Activated naive CD4-positive, alpha-beta T cell treated with Interleukin-2 at 50 U/mL for 16 hours (primary cell): ENCODE measurements at places on chromosomes 12 and 14.

DNA sequence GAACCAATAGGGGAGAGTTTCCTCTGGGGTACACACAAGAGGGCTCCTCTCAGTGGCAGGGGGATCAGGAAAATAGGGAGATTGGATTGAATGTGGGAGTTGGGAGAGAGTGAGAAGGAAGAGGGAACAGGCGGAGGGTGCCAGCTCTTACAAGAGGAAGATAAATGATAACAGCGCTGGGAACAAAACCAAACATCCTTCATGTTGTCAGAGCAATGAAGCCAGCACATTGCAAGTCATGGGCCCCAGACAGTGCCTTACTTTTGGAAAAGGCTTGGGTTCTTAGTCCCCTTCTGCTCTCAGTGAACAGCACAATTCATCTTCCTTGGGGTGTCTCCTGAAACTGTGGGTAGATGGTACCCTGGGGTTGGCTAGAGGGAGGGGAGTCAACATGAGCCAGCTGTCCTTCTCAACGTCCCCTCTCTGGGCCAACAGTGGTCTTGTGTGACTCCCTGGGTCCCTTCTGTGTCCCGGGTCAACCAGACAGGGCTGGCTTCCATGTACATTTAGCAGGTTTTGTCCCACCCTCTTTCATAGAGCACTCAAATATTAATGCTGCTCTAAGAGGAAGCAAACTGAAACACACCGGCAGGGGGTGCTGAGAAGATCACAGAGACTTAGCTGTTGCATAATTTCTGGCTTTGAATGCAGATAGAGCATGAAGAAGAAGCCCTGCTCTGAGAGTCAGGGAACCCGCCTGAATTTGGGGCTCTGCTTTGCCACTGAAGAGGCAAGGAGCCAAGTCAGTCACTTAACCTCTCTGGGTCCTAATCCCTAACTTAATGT is 138.5 kb downstream of the ESRRB start:
- DNase-seq: no peak

DNA sequence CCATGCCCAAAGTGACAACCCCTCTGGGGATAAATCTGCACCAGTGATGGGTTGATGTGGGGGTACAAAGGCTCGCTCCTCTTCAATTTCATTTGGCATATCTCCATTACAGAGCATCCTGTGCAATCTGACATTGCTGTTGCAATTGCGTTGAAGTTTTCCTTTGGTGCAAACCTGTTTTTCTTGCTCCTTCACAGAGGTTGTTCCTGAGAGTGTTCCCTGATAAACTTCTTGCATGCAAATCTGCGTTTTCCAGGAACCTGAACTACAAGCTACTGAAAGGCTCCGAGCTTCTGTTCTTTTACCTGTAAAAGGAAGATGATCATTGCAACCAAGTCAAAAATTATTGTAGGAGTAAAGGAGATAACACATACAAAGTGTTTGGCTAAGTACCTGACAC is 26.1 kb downstream of the SERPINA11 start:
- no peak for DNase-seq

DNA sequence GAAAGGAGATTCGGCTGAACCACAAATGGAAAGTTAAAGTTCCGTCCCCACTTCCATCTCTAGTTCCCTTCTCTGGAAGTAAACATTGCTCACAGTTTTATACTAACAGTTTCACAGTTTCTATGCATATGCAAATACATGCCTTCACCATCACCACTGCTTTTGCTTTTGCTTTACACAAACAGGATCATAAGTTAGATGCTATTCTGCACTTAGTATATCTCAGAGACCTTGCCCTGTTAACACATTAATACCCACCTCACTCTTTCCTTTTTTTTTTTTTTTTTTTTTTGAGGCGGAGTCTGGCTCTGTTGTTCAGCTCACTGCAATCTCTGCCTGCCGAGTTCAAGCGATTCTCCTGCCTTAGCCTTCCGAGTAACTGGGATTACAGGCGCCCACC is 890 bp downstream of the TEP1 start:
- DNase-seq: no peak

DNA sequence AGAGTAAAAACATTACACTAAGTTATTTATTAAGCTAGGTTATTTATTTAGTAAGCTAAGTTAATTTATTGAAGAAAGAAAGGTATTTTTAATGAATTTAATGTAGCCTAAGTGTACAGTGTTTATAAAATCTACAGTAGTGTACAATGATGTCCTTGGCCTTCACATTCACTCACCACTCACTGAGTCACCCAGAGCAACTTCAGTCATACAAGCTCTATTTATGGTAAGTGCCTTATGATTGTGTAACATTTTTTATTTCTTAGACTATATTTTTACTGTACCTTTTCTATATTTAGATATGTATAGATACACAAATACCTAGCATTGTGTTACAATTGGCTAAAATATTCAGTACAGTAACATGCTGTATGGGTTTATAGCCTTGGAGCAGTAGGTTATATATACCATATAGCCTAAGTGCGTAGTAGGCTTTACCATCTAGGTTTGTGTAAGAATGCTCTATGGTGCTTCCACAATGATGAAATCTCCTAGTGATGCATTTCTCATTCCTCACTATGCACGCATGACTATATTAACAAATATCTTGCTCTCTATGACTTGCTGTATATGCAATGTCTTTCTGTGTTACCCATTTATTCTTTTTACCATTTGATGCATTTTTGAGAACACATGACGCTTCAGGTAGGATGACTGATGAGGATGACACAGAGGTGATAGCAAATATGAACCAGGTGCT is 309.6 kb upstream of the ATXN7L3B start:
- DNase-seq: no peak

GRCh38 chr12:104477510-104478390 is 21.0 kb downstream of the CHST11 start:
- DNase-seq: no peak

- DNase-seq: no peak
Measured at GRCh38 chr14:80979951-80980350, 24.5 kb downstream of the TSHR start.

GRCh38 chr14:68685419-68686204 is 107.3 kb downstream of the ZFP36L1 start:
- peak; percentile 81 for DNase-seq

GRCh38 chr12:65926119-65926908 is 102.0 kb downstream of the HMGA2 start:
- DNase-seq: no peak

GRCh38 chr14:60165547-60165876 is 314 bp upstream of the DHRS7 start:
- DNase-seq: no peak

- no peak for DNase-seq
Measured at GRCh38 chr14:56686416-56686815, 106.8 kb downstream of the TMEM260 start.

- no peak for DNase-seq
Measured at GRCh38 chr12:19893514-19893913, 454.2 kb downstream of the AEBP2 start.

DNA sequence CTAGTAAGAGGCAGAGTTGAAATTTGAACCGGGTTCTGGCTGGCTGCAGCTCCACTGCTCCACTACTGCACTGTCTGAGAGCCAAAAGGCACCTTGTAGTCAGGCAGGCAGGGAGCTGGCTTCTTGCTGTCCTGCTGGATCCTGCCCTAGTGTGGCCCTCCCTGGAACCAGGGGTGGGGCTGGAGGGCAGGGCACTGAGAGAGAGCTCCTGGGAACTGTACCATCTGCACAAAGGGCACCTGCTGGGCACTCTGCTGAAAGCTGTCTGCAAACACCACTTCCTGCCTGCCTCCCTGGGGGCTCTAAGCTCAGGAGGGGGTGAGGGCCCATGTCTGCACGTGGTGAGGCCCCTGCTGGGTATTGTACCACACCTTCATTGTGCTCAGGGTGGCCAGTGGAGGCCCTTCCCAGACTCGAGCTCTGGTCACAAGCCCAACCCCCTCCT is 19.0 kb upstream of the TCL1B start:
- DNase-seq: no peak

DNA sequence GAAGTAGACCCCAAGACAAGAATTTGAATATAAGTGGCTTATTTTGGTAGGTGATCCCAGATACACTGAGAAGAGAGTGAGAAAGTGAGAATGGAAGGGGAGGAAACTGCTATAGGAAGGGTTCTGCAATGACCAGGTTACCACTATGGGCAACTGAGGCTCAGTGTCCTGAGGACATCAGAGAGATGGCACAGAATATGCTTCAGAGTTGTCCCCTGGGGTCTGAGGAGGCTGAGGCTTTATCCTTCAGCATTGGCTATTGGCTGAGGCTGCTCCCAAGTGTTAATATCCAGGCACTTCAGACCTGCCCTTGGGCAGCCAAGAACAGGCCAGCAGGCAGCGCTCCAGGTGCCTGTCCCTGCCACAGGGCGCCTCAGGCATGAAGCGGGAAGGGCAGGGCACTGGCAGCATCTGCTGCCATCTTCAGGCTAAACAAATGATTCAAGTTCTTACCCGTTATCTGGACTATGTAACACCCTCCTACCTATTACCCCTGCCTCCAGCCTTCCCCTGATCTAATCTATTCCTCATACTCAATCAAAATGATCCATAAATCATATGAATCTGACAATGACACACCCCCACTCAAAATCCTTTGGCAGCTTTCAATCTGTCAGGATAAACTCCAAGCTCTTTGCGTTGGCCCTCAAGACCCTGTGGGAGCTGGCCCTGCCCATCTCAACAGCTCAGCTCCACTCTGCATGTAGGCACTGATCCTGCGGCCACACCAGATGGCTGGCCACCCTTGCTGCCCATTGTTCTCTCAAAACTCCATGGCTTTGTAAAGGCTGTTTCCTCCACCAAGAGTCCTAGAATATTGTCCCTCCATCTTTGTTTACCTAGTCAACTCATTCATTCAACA is 42.4 kb downstream of the CKAP4 start:
- no peak for DNase-seq
